Activated B cell treated with CpG ODN at 0.5 μM for 24 hours (primary cell): ENCODE measurements at places on chromosomes 7 and 10. TPM values are rescaled to one million over a fixed set of nuclear protein-coding genes. Genes with fewer than 3 reads are reported as not detected.

Gene STEAP1B
- 96.4 and 117 TPM in 2 replicates for total RNA-seq

Gene TLX1
- not detected in 2 replicates for total RNA-seq

Gene MYOZ1
- total RNA-seq: not detected in 2 replicates

Gene GPR26
- not detected in 2 replicates for total RNA-seq

Gene EVX1
- not detected in 2 replicates for total RNA-seq
